ENCODE measurements at places on chromosomes 3 and 15. TPM values are rescaled to one million over a fixed set of nuclear protein-coding genes. Genes with fewer than 3 reads are reported as not detected.
A peak's percentile ranks its signal among the peaks of the same experiment; 100 is the strongest.

DNA sequence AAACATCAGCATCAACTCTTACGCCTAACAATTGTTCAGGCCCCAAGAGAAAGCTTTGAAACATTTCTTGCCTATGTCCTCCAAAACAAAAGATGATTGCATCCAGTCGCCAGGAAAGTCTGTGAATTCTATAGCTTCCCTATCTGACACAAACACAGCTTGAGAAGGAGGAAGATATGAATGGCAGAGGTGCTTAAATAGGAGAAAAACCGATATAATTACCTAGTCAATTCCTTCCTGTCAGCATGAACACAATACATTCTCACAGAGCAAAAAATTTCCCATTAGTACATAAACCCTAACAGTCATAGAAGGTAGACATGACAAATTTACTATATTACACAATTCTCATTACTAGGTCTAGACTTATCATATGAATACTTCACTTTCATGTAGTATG, 326.5 kb downstream of the CGGBP1 start:
- H3K27ac ChIP-seq: no peak overlapping the region
- H3K27me3 ChIP-seq: no peaks in the 10 kb centered on the region
- no peaks in the 10 kb centered on the region for H3K36me3 ChIP-seq
- no peak for DNase-seq
- no peaks in the 10 kb centered on the region for H3K4me1 ChIP-seq
- no peak overlapping the region for H3K4me3 ChIP-seq

SCG3 gene
- 1.2 TPM for polyA plus RNA-seq

DNA sequence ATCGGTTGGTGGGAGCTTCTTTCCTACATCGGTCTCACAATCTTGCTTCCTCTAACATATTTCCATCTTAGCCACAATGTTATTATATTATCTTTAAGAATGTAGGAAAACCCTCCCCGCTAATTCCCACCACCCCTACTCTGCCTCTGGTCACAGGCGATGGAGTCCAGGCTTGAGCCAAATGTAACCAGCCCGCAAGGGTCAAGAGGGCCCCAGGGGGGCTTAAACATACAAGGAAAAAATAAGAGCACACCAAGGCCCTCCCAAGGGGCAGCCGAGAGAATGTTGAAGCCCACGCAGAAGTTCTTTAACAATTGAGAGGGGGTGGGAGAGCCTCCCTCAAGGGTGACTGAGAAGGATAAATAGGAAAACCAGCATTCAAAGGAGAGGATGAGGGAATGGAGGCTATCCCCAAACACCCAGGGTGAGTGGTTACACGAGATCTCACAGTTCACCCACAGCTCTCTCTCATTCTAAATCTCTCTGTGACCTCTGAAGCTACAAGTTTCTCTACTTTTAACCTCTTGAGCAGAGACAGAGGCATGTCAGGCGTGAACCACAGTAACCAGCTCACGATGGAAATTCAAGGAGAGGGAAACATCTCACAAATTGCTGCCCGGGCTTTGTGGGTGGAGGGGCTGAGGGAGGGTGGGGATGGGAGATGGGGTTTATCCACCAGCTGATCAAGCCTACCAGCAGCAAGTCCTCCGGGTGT, 31.4 kb upstream of the UACA start:
- H3K4me3 ChIP-seq: no peak overlapping the region
- peak overlapping the region; percentile 48 for H3K27ac ChIP-seq
- H3K4me1 ChIP-seq: peaks cover 4% of the 10 kb centered on the region
- no peaks in the 10 kb centered on the region for H3K36me3 ChIP-seq
- DNase-seq: no peak
- peaks cover 89% of the 10 kb centered on the region for H3K27me3 ChIP-seq

DNA sequence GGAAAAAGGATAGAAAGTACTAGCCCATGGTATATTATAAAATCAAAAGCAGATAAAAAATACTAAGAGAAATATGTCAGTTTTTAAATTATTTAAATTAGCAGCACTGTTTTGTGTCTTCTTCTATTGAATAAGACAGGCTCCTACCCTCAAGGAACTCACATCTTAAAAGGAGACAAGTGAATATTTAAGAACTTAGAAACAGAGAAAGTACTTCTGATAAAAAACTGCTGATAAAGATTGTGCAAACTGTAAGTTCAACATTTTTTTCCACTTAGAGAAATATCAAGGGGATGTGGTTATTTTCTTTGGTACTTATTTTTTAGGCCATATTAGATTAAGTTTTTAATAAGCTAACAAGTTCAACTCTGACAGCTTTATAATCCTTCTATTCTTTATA, 3.0 kb upstream of the ANKRD28 start:
- H3K36me3 ChIP-seq: no peaks in the 10 kb centered on the region
- no peak overlapping the region for H3K4me3 ChIP-seq
- DNase-seq: no peak
- H3K27ac ChIP-seq: peak overlapping the region; percentile 49

CD80 gene
- polyA plus RNA-seq: 2.6 TPM

GRCh38 chr3:143989461-143989860, 17.8 kb downstream of the DIPK2A start:
- no peak overlapping the region for H3K4me3 ChIP-seq
- DNase-seq: no peak
- no peaks in the 10 kb centered on the region for H3K27me3 ChIP-seq
- no peak overlapping the region for H3K27ac ChIP-seq
- H3K36me3 ChIP-seq: no peaks in the 10 kb centered on the region
